ENCODE measurements at places on chromosomes 5 and 9. TPM values are rescaled to one million over a fixed set of nuclear protein-coding genes. Genes with fewer than 3 reads are reported as not detected.

Gene PCDHGA11
- 19.4 TPM for total RNA-seq

Gene PCSK1
- not detected for total RNA-seq

Gene NIM1K
- 1.2 TPM for total RNA-seq

Gene F12
- total RNA-seq: 0.89 TPM

Gene AFAP1L1
- total RNA-seq: 3.4 TPM

Gene GBGT1
- 6.9 TPM for total RNA-seq

Gene GM2A
- total RNA-seq: 21.1 TPM

Gene ACSL6
- total RNA-seq: under 0.01 TPM

Data from smooth muscle cell of the umbilical artery (primary cell).